ENCODE measurements at places on chromosomes 5 and 9.

DNA sequence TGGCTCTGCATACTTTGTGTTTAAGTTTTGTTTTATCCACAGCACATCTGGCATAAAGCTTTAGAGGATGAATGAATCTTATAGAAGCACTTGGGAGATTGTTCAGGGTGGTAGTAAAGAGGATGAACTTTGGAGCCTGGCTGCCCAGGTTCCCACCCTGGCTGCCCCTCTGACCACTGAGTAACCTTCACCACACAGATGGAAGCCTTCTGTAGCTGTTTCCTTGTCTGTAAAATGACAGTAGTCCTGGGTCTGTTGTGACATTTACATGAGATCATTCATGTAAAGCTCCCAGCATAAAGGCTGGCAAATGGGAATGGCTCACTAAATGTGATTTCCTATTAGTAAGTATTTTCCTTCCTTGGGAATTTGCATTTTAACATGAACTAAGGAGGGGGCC is 85.7 kb upstream of the FAM169A start:
- no peak for DNase-seq

DNA sequence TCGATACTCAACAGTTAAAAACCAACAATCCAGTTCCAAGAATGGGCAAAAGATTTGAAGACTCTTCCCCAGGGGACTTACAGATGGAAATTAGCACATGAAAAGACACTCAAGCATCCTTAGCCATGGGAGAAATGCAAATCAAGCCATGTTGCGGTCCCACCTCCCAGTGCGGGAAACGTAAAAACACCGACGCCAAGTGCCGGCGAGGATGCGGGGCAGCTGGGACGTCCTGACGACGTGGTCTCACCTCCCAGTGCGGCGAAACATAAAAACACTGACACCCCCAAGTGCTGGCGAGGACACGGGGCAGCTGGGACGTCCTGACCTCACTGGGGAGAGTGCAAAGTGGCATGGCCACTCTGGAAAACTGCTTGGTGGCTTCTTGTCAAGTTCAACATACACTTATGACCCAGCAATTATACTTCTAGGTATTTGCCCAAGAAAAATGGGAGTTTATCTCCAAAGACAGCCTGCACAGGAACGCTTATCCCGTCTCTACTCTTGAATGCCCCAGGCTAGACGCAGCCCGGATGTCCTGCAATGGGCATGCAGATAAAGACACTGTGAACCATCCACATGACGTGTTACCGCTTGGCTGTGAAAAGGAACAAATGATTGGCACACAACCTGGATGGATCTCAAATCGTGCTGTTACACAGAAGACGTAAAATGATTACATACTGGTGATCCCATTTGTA is 60.1 kb upstream of the UBAC1 start:
- no peak for DNase-seq

DNA sequence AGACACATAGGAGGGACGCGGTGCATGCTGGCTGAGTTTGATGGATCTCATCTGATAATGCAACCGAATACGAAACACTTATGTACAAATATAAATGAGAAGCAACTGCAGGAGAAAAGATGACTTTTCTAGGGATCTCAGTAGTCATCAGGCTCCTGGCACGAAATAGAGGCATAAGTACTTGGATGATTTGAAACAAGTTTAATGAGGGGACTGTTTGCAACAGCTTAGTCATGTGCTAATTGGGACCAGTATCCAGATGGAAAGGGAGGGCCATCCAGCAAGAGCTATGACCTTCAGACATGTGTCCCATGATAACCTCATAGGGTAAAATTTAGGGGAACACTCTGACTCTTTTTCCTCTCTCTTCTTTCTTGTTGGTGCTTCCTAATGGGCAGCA is 123.0 kb downstream of the EGFLAM start:
- no peak for DNase-seq

DNA sequence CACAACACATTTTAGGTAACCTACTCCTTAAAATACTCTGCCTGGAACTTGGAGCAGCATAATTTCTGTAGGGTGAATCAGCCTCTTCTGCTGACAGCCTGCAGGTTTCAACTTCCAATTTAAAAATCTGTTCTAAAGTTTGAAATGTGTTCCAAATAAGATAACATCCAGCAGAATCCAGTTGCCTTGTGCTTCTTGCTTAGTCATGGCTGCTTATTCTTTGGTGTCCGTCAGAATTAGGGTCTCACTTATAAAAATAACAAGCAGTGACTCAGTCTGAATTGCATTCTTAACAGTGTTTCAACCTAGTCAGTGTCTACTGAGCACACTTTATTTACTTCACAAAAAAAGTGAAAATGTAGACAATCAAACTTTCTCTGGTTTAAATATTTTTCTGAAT is 3.7 kb downstream of the CDH6 start:
- no peak for DNase-seq

DNA sequence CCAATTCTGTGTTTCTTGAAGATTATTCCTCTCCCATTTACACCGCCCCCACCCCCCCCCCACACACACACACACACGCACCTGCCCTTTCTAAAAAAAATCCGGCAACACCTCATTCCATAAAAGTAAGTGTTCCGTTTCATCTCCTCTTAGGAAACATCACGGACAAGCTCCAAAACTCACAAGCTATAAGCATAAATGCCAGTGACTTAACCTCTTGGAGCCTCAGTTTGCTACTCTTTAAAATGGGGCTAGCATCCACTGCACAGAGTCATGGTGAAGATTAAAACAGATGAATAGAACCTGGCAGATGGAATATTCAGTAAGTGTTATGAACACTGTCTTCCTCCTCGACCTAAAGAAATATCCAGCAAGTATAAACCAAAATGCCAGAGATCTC is 70.5 kb downstream of the PCDH1 start:
- no peak for DNase-seq

DNA sequence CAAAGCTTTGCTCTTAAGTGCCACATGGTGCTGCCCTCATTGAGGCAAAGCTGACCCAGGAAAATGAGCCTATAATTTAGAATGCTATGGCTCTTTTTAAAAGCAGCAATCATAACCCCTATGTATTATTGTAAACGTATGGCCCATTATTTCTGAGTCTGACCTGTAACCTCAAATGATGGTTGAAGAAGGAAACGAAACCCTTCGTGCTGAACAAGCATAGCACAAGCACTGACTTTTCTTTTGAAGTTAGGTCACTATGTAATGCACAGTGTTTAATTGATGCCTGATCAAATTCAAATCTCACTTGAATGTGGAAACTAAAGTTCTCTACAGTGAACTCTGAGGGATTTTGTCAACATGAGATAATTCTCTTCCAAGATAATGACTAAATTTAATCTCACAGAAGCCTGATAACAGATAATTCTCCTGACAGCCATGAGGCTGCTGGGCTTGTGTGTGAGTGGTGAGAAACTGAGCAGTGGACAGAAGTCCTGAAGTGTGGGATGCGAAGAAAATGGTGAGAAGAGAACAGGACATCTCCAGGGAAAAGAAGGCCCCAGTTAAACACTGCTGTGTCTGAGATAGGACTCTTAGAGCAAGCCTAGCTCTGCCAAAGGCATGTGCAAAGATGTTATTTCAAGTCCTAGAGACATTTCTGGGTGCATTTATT is 226.9 kb downstream of the MAN2A1 start:
- DNase-seq: no peak

DNA sequence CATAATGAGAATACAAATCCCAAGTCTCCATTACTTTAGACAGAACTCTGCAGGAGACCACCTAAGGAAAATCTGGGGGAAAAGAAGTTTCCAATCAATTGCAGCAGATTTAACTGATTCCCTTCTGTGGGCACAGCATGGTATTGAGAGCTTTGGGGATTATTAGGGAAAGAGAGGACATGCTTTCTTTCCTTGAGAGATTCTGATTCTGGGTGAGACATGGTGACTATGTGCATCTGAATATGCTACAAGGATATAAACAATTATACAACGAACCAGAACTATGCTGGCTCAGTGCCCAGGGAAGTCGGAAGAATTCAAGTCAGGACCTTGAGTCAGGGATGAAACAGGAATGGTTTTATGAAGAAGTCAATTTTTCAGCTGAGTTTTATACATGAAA is 183.7 kb downstream of the PDE4D start:
- no peak for DNase-seq

GRCh38 chr9:86128235-86128822 is 29.0 kb upstream of the GOLM1 start:
- no peak for DNase-seq

- no peak for DNase-seq
These were observed 579.7 kb downstream of the CCDC171 start for GRCh38 chr9:16132513-16132912.

GRCh38 chr5:72234265-72234700 is 85.8 kb downstream of the MRPS27 start:
- peak; percentile 24 for DNase-seq

GRCh38 chr5:158143081-158143480 is 284.1 kb upstream of the CLINT1 start:
- no peak for DNase-seq

DNA sequence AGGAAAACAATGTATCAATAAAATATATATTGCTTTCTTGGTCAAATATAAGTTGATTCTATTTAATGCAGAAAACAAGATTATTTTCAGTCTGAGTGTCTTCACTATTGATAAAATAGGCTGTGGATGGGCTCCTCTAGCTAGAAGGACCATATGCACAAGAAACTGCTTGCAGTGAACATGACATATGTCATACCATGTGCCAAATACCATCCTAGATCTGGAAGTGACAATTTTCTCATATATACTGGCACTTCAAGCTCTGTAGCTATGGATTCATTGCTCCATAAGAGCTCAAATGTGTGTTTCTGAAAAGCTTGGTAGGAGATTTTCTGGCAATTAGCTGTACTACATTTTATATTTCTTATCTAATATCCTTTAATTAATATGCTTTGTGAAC is 95.6 kb upstream of the CDH6 start:
- no peak for DNase-seq

Data from H54 (cell line).